ENCODE measurements at places on chromosomes 7 and 10. TPM values are rescaled to one million over a fixed set of nuclear protein-coding genes. Genes with fewer than 3 reads are reported as not detected.

HOXA6 gene
- 1.7 TPM for total RNA-seq

TMEM270 gene
- 0.17 TPM for total RNA-seq

STEAP1B gene
- total RNA-seq = 0.07 TPM

TMEM176B gene
- total RNA-seq = not detected

AGAP9 gene
- 8.8 TPM for total RNA-seq

PDE6C gene
- not detected for total RNA-seq

ATG9B gene
- 0.71 TPM for total RNA-seq

MORN4 gene
- total RNA-seq = 8.0 TPM

PRF1 gene
- not detected for total RNA-seq

SEMA3E gene
- 1.8 TPM for total RNA-seq

NYAP1 gene
- total RNA-seq = 6.7 TPM

EPHA1 gene
- 0.05 TPM for total RNA-seq

ARMC3 gene
- total RNA-seq = 0.79 TPM

MNX1 gene
- 4.6 TPM for total RNA-seq

GRM3 gene
- total RNA-seq = not detected

INTS15 gene
- total RNA-seq = 23.8 TPM

PCDH15 gene
- not detected for total RNA-seq

Measured in A549 treated with AZD2906 at 1 μM for 4 hours (cell line).